CD4-positive, alpha-beta T cell treated with Interferon gamma for 1 hour (primary cell): ENCODE measurements at places on chromosomes 12 and 14.

DNA sequence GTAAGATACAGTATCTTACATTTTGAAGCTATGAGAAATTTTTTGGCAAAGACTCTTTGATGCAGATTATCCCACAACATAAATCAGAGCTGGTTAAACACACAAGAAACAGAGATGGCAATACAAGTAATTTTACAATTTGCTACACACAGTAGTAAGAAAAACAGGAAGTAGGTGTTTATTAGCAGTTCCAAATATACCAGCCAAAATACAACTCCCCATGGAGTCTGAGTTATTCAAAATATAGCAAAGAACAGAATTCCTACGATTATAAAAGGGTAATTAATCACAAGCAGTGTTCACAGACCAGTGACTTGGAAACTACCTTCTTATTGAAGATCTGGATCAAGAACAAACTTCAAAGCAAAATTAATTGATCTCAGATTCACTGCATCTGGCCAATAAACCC, 83.9 kb downstream of the BMP4 start:
- DNase-seq, result no peak

DNA sequence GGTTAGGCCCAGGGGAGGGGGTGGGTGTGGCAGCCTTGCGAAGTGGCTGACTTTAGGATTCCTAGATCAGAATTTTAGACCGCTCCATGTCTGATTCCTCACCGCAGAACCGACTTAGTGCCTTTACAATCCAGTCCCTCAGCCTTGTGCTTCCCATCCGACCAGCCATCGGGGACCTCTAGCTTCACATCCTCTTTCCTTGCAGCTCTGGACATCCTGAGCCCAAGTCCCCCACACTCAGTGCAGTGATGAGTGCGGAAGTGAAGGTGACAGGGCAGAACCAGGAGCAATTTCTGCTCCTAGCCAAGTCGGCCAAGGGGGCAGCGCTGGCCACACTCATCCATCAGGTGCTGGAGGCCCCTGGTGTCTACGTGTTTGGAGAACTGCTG, 557 bp downstream of the COPS7A start:
- DNase-seq, result peak; percentile 13

DNA sequence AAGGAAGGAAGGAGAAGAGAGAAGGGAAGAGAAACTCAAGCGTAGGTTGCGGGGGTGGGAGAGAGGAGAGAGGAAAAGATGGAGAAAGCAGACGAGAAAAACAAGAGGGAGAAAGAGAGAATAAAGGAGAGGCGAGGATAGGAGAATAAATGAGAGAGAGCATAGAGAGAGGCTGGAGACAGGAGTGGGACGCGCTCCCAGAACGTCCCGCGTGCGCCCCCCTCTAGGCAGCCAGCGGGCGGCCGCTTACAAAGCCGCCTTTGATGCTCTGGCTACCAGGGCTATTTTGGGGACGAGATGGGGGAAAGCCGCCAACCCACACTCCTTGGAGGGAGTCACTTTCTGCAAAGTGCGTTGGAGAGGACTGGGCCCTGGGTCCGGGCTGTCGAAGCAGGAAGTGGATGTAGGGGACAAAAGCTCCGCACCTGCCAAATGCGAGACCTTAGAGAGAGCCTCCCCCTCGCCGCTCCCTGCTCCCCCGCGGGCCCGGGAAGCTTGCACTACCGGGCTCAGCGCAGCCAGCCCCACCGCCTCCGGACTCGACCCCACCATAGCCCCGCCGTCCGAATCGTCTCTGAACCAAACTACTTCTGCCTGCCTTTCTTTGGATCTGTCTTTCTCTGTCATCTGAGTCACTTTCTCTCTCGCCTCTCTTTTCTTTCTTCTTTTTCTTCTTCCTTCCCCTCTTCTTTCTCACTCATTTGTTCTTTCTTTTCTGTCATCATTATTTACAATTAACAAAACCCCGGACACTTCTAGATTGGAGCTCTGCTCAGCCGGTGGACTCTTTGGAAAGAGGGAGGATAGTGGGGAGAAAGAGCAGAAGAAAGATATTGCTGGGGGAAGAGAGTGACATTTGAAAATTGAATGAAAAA, 8.0 kb downstream of the ASCL1 start:
- DNase-seq, result no peak

- DNase-seq, result no peak
Observed at GRCh38 chr14:104743461-104744380, 9.2 kb upstream of the SIVA1 start.

DNA sequence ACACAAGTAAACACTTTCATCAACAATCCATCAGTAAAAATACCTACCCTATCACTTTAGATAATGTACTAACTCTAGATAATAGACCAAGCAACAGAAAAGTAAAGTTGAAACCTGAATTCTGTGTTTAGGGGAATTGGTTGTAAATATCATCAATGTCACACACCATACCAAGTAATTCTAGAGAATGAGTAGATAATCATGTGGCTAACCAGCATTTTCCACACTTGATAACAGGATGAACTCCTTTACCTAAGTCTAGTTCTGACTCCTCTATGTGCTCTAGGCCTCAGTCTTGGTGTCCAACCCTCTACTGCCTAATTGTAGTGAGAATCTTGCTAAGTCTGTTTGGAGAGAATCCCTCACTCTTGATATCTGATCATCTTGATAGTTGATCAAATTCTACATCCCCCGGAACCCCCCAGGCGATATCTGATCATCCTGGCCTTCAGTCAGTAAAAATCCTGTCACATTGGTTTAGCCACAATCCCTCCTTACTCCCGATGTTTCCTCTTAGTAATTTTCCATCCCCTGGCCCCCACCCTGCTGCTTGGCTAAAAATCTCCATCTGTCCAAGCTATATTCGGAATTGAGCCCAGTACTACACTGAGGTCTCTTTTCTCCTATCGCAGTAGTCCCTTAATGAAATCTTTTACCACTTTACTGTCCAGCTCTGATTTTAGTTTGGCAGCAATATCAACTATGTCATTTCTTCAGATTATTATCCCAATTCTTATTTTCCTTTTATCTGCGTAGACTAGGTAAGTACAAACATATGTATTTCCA, 3.4 kb upstream of the SLCO1A2 start:
- DNase-seq, result no peak

DNA sequence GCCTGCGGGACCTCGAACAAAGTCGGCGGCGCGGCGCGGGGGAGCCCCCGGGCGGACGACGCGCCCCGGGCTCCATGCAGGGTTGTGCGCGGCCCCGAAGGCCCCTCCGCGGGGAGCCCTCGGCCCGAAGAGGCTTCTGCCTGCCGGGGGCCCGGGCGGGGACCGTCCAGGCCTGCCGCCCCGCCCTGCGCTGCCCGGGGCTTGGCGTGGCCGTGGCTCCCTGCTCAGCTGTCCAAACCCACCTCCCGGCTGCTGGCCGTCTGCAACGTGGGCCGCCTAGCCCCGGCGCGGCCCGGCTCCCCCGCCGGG, 670 bp downstream of the DYRK2 start:
- no peak for DNase-seq

GRCh38 chr12:14802721-14803010, 612 bp downstream of the WBP11 start:
- no peak for DNase-seq

DNA sequence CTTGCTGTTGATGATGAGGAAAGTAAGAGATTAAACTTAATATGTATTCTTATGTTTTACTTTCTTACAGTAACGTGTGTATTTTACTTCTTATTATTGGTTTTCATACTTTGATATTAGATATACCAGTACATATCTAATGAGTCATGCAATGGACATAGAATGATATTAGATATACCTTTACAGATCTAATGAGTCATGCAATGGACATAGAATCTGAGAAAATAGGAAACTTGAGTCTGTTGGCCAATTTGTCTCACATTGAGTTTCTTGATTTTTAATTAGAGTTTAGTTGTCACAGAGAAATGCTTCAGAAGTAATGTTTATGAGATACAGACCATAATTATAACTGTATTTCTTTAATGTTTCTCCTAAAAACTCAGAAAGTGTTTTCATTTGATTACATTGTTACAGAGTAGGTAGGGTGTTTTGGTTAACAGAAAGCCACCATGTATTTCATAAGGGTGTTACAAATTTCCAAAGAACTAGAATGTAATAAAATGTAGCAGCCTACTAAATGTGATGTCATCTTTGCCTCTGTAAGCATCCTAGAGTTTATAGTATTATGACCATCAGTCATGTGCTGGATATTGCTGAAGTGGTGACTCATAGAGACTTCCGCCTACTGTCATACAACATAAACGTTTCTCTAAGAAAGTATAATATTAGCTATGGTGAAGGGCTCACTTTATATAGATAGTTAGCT, 3.0 kb downstream of the GAS2L3 start:
- DNase-seq, result no peak

- no peak for DNase-seq
Observed at GRCh38 chr12:116717466-116718437, 20.1 kb downstream of the SPRING1 start.

- DNase-seq, result no peak
Observed at GRCh38 chr12:123319826-123320225, 44.8 kb downstream of the SBNO1 start.
